Muscle of arm (tissue), 14 donors: ENCODE measurements at places on chromosomes 7 and 10. TPM values are rescaled to one million over a fixed set of nuclear protein-coding genes. Genes with fewer than 3 reads are reported as not detected.

SLC26A4 gene
- 1.6 TPM for polyA plus RNA-seq

DNA sequence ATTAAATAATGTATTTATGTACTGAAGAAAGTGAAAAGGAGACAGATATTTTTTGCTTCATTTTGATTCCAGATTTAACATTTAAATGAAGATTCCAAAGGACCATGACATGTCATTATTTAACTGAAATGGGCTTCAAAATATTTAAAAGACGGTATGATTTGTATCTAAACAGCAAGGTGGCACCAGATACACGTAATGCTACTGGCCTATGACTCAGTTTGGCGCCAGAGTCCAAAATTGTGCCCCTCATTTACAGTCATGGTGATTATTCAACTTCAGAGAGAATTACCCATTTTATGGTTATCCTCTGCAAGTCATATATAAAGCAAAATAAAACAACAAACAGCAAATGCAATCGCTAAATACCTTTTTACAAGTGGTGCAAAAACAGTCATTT lies 94.5 kb downstream of the ETV1 start:
- no peak for DNase-seq

CRHR2 gene
- polyA plus RNA-seq, result 1.8 TPM

MPP7 gene
- 2.8 TPM for polyA plus RNA-seq

DNA sequence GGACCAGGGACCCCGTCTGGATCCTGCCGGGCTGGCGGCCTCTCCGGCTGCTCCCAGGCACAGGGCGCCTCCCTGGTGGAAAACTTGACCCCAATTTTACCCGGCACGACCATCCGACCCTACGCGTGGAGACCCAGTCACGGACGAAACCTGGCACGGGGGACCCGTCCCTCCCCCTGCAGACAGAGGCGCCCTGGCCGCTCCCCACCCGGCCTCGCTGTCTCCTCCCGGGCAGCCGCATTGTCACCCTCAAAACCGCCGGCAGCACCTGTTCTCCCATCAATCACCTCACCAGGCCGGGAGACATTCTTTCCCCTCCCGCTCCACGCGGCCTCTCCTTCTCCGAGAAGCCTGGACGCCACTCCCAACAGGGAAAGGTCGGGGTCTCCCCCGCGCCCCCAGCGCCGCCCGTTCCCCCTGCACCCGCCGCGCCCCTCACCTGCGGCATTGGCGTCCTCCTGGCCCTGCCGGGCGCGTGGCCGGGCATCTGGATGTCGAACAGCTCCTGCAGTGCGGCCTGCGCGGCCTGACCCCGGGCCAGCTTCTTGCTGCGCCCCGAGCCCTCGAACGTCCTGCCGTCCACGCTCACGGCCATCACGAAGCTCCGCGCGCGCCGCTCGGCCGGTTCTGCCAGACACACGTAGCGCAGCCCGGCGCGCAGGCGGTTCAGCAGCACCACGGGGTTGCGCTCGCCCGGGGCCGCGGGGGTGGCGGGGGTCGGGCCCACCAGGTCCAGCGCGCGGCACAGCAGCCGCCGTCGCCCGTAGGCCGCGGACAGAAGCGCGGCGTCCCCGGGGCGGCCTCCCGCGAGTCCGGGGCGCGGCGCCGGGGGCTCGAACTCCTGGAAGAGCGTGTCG lies 306.6 kb downstream of the WDR37 start:
- DNase-seq, result no peak

SLC26A5 gene
- 0.49 TPM for polyA plus RNA-seq

- peak; percentile 78 for DNase-seq
Measured at GRCh38 chr10:30000802-30001571, 58.4 kb downstream of the JCAD start.

DNA sequence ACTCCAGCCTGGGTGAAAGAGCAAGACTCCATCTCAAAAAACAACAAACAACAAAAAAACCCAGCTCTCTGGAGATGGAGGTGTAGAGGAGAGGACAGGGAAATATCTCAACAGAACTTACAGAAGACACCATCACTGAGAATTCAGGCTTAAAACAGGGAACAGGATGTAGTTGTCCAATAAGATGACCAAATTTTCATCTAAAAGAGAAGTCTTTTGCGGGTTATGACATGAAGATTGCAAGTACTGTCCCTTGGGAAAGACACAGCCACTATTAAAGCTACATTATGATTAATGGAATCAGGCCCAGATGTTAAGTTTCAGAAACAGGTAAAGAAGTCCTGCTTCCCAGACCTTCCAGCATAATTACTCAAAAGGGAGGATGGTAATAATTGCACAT lies 235.2 kb upstream of the NRP1 start:
- DNase-seq, result no peak

DNA sequence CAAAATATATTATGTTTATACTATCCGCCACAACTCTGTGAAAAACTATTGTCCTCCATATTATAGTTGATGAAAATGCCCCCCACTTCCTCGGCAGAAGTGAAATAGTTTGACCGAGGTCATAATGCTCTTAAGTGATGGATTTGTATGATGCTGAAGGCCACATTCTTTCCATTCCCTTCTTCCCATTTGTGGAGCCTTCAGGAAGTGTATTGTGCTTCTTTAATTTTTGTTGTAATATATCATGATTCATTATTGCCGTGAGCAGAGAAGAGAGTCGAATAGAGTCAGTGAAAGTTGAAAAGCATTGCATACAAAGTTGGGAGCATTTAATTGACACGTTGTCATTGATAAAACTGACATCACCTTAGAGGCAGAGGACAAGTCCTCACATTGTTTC lies 460.3 kb downstream of the SUGCT start:
- no peak for DNase-seq

DNA sequence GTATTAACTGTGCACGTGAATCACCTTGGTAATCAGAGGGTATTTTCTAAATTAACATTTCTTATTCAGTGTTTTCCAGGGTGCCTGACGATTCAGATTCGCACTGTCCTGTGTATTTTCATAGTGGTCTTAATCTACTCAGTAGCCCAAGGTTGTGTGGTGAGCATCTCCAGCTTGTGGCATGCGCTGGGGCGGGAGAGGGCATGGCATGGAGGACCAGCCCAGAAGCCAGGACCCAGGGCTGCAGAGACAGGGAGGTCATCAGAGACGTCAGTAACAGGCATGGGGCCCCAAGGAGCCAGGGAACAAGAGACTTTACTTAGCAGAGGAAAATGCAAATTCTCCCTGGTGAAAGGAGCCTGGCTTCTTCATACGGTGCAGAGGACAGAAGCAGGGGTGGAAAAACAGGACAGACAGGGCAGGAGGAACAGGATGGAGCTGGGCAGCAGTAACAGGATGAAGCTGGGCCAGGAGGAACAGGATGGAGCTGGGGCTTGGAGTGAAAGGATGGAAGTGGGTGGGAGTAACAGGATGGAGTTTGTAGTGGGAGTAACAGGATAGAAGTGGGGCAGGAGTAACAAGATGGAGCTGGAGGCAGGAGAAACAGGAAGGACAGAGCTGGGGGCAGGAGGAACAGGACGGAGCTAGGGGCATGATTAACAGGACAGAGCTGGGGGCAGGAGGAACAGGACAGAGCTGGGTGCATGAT lies 110.9 kb downstream of the ADCY1 start:
- no peak for DNase-seq

- DNase-seq, result no peak
Measured at GRCh38 chr7:112147793-112148361, 58.3 kb downstream of the DOCK4 start.

DNA sequence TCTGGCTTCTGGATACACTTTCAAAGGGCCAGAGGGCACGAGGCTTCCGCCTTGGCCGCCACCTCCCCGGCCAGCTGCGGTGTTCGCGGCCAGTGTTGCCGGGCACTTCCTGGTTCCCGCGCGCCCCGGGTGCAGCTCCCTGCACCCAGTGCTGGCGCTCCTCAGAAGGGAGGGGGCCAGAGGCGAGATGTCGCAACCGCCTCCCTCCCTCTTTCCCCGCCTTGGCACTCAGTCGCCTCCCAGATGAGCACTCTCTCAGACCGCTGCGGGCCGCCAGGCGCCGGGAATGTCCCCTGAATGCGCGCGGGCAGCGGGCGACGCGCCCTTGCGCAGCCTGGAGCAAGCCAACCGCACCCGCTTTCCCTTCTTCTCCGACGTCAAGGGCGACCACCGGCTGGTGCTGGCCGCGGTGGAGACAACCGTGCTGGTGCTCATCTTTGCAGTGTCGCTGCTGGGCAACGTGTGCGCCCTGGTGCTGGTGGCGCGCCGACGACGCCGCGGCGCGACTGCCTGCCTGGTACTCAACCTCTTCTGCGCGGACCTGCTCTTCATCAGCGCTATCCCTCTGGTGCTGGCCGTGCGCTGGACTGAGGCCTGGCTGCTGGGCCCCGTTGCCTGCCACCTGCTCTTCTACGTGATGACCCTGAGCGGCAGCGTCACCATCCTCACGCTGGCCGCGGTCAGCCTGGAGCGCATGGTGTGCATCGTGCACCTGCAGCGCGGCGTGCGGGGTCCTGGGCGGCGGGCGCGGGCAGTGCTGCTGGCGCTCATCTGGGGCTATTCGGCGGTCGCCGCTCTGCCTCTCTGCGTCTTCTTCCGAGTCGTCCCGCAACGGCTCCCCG lies at the start of gene FFAR4:
TSS of gene FFAR4 (plus strand) at position 231 of the 842 bp plus-strand sequence. CDS start at position 287, 56 bp downstream.
- no peak for DNase-seq

- no peak for DNase-seq
Measured at GRCh38 chr7:28041508-28042314, 138.9 kb downstream of the JAZF1 start.

GRCh38 chr7:134406431-134406830 lies 52.5 kb downstream of the AKR1B1 start:
- no peak for DNase-seq

DNA sequence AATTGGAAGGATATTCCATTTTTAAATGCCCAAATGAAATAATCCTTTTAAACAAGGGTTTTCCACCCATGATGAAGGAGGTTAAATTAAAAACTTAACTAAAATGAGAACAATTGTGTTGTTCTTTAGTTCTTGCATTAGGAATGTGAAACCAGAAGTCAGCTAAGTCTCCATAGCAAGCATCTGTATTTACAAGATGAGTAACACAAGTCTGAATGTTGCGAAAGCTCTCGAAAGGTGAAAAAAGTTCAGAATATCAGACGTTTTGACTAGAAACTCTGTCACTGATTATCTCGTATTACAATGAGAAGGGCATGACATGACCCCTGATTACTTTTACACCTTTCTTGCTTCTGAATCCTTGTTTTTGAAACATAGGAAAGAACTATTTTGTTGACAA lies 149.6 kb downstream of the BICC1 start:
- DNase-seq, result no peak

DNA sequence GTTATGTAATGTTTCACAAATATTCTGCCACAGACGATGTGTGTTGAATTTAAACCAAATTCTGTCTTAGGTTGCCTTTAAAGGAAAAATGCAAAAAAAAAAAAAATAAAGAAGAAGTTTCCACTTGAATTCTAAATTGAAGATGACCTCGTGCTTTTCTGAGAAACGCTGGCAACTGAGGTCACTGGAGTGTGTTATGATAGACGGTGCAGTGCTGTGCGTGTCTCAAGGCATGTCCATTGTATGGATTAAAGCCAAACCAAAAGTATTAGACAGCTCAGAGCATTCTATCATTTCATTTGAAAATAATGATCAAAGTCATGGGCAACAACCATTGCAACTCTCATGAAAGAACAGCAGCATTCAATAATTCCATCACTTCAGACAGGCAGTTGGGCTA lies 483.9 kb downstream of the GRM8 start:
- no peak for DNase-seq

FXYD4 gene
- 3.0 TPM for polyA plus RNA-seq

- DNase-seq, result no peak
Measured at GRCh38 chr10:58918887-58919286, 257.6 kb upstream of the PHYHIPL start.

CPA5 gene
- polyA plus RNA-seq, result not detected

ENKUR gene
- polyA plus RNA-seq, result not detected

DNA sequence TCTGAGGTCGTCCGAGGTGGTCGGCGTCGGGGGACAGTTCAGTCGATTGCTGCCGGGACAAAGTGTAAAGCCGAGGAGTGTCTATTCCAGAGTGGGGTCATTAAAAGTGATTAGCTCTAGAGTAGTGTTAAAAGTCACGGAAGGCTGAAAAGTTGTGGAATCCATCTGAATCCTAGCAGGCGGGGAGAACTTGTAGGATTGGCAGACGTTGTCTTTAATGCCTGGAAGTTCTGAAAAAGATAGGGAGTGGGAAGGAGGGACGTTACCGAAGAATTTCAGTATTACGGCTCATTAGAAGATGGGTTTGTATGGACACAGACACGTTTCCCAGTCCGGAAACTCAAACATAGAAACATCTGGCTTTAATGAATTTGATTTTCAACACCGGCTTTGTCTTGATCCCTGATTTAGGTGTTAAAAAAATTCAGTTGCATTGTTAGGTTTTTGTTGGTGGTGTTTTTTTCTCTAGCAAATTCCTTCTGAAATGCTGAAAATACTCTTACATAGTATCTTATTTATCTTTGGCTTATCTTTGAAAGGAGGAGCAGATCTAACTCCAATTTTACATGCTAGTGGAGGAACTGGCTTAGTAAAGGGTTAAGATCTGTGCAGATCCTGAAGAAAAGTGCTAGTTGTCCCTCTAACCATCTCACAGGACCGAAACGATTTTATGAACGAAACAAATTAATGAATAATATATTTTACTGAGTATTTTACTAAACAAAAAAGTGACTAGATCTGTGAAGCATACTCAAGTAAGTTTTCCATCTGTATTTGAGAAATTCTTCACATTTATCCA lies 900 bp downstream of the MKLN1 start:
- no peak for DNase-seq

POMZP3 gene
- polyA plus RNA-seq, result 9.5 TPM

LRIT1 gene
- not detected for polyA plus RNA-seq

GRCh38 chr10:76540786-76541185 lies 1096.8 kb downstream of the KCNMA1 start:
- no peak for DNase-seq

DNA sequence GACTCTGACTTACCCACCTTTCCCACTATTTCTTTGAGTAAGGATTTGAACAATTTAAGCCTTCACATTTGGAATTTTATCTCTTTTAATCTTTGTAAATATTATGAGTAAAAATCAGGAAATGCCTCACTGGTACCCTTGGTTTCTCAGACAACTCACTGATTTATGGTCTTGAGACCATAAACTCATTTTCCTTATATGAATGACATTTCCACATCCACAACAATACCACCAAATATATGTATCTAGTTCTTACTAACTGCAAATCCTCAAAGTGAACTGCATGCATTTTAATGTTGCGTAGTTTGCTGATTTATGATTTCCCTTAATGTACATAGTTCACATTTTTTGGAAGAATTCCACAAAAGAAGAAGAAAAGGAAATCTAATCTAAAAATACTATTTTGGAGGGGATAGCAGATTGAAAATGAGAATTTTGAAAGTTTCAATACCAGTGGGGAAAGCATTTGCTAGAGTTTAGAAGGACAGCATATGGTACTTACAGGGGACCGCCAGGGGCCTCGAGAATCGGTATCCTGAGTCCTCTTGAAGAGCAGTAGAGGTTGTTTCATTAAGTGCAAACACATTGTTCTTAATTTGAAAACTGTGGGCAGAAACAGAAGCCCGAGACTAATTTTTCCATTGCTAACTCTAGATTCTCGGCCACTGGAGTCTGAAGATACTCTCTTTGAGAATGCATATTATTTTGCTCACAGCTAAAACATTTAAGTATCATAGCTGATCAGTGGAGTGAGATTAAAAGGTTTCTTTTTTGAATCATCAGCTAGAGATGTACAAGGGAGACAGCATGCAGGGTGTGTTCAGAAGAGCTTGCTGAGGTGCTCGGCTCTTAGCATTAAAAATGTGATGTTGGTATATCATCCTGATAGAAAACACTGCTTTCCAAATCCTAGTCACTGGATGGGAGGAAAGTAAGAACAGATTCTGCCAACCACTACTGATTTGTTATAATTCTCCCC lies 964.0 kb downstream of the GATA3 start:
- DNase-seq, result no peak
